ENCODE measurements at places on chromosomes 7 and 10.

DNA sequence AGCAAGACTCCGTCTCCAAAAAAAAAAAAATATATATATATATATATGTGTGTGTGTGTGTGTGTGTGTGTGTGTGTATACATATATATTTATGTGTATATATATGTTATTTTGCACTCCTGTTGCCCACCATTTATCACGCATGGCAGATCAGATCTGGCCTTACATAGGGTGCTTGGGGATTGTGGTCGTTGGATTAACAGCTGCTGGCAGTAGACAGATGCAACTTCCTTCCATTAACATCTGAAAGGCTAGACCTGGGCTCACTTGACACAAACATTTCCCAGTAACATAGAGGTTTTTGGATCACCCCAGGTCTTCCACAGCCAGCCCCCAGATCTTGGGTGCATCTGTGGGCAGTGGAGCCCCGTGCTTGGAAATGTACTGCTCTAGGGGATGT lies 40.8 kb upstream of the DLD start:
- DNase-seq, result no peak

GRCh38 chr7:88224601-88225275 lies 4.9 kb upstream of the SRI start:
- no peak for DNase-seq

- no peak for DNase-seq
These were observed 85.9 kb upstream of the PLXDC2 start for GRCh38 chr10:19730167-19730906.

DNA sequence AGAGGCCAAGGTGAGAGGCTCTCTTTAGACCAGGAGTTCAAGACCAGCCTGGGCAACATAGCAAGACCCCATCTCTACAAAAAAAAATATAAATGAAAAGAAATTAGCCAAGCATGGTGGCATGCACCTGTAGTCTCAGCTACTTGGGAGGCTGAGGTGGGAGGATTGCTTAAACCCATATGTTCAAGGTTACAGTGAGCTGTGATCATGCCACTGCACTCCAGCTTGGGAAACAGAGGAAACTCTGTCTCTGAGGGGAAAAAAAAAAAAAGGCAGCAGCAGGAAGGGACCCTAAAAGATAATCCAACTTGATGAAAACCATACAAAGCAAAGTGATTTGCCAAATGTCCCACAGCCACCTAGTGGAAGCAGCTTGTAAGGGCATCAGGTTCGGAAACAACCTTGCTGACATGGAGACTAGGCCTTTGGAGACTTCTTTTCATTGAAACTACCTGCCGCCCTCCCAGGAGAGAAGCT lies 15.6 kb upstream of the PBLD start:
- DNase-seq, result no peak

DNA sequence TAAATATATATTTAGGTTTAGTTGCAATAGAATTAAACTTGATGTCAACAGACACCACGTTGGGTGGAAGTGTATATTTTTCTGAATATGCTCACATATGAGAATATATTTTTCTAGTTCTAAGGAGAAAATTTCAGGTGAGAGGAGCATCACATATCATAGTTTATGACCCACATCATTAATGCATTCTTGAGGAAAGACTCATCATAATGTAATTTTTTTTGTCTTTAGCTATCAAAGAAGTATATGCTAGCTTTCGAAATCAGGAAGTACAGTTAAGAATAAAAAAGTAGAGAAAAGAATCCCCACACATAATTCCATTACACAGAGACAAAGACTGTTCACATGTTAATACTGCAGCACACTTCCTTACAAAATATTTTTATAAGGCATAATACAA lies 30.4 kb downstream of the A1CF start:
- DNase-seq, result no peak

GRCh38 chr10:17009212-17009700 lies 120.4 kb downstream of the CUBN start:
- DNase-seq, result no peak

- no peak for DNase-seq
These were observed 90.2 kb downstream of the UBE3C start for GRCh38 chr7:157228864-157229422.

DNA sequence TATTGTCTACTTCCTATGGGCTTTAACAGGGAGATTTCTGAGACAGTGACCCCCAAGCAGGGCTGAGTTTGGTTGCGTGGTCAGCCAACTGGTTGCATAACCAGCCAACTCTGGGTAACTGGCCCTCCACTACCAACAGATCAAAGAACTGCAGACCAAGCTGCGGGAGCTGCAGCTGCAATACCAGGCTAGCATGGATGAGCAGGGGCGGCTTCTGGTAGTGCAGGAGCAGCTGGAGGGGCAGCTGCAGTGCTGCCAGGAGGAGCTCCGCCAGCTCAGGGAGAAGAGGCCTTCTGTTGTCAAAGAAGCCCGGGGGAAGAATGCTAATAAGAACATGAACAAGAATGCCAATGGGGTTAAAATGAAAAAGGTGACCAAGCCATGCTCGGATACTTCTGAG lies 15.7 kb upstream of the FLNC start:
- DNase-seq, result no peak

DNA sequence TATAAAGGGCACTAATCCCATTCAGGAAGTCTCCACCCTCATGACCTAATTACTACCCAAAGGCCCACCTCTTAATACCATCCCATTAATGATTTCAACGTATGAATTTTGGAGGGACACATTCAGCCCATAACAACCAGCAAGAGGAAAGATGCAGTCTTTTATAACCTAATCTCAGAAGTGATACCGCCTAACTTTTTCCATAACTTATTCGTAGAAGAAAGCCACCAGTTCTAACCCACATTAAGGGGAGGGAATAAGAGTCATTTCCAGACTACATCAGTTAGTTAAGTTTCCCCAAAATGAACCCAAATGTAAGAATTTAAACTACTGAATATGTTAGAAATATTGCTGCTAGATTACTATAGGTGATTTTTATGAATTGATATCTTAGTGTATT lies 32.1 kb upstream of the LHFPL3 start:
- no peak for DNase-seq

DNA sequence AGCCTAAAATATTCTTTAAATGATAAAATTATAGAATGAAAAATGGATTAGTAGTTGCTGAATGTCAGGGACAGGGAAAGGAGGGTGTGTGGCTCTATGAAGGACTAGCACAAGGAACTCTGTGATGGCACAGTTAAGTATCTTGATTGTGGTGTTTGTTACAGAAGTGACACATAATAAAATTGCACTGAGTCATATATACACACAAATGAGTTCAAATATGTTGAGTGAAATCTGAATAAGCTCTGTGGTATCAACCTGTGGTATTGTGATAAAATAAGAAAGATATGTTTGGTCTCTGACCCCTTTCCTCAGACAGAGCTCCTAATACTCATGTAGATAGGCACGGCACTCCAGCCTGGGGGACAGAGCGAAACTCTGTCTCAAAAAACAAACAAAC lies 181.5 kb upstream of the TRIM24 start:
- no peak for DNase-seq

DNA sequence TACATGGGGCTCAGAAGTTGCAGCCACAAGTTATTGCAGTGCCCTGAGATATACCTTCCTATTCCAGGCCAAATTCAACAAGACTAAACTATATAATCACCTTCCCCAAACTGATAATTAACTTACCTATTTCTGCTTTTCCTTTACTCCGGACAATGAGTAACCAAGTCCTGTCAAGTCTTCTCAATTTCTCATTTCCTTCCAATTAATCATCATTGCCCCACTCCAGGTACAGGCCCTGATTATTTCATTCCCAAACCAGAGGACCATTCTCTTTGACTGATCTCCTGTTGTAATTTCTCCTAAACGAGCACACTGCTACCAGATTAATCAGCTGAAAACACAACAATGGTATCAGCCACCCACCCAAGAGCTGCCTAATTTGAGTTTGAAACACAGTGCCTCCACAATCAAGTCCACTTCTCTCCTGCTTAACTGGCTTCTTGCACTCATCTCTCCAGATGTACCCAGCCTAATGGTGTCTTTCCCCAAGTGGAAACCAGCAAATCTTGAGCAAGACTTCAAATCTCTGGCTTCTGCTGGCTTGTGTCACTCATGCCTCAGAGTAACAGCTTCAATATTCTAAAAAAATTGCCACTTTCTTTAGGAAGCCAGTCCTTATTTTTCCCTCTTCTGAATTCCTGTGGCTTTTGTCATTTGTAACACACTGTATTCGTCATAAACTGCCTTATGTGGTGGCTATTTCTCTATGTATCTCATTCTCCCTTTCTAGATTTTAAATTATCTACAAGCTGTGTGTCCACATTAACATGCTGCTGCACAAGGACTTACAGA lies 89.1 kb downstream of the CDK6 start:
- no peak for DNase-seq

DNA sequence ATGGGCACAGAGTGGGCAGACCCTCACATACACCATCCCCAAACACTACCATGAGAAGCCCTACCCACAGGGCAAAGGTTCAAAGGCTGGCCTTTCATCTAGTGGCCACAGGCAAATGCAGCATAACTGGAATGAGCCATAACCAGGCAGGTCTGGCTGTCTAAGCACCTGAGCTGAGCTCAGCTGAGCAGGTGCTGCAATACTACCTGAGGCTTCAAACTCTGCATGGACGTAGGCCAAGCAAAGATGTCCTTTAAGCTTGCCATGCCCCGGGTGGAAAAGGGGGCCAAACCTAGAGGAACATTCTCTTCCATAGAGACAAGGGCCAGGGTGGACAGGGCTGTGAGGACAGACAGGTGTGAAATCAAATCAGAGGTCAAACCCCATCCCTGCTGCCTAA lies 65.3 kb upstream of the CAMK2B start:
- DNase-seq, result no peak

GRCh38 chr7:75953931-75954330 lies 39.0 kb downstream of the POR start:
- no peak for DNase-seq

DNA sequence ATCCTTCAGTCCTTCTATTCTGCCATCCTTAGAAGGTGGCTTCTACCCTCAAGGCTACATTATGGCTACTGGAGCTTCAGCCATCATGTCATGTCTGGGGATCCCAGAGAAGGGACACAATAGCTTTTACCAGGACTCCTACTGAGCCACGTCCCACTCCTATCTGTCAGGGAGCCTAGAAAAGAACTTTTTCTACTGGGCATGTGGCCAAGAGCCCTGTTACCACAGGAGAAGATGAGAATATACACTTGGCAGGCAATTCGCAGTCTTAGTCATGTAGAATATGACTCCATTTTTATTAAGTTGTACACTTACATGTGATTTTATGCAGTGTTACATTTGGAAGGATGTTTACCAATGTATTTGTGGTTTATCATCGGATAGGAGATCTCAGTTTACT lies 64.6 kb upstream of the KCNMA1 start:
- DNase-seq, result no peak

GRCh38 chr7:51772190-51772589 lies 455.6 kb upstream of the COBL start:
- no peak for DNase-seq

GRCh38 chr7:21984042-21984441 lies 38.3 kb upstream of the CDCA7L start:
- no peak for DNase-seq

- no peak for DNase-seq
These were observed 85.9 kb downstream of the USP6NL start for GRCh38 chr10:11525503-11525902.

DNA sequence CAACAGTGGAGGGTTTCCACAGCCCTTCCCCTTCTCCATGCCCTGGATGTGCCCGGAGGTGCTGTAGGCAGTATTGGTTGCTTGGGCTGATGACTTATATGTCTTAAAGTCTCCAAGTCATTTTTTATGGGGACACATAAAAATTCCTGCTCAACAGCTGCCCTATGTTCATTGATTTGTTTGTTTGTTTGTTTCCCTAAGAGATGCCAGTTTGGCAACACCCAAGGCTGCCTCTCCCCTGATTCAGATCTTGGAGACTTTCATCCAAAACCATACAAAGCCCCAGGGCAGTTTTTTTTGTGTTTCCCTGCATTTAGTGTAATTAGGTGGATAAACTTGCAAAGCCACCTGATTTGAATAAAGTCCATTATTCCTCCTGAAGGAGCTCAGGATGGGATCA lies 115.3 kb downstream of the PLPP4 start:
- no peak for DNase-seq

DNA sequence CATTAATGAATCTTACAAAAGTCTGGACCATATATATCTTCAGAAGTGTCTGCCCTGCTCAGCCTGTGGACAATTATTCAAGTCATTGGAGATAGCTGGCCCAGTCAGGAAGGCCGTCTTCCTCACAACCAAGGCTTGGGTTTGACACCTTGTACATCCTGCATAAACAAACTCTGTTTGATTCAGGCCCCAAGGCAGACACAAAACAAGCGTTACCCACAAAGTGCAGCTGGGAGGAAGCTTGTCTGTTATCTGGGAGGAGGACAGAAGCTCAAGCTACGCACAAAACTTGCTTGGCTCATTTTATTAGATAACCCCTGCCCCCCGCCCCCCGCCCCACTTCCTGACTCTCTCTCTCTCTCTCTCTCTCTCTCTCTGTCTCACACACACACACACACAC lies 166.9 kb upstream of the WDR11 start:
- no peak for DNase-seq

GRCh38 chr10:129694184-129694583 lies 227.1 kb downstream of the MGMT start:
- DNase-seq, result no peak

- DNase-seq, result no peak
These were observed 49.9 kb upstream of the RELN start for GRCh38 chr7:104039363-104039762.

All from GM18507 (cell line).